Stomach (tissue), 19 donors: ENCODE measurements at places on chromosomes 1 and 21. TPM values are rescaled to one million over a fixed set of nuclear protein-coding genes. Genes with fewer than 3 reads are reported as not detected.

The EFHD2 gene
- 169 TPM for polyA plus RNA-seq

The ANGPTL3 gene
- polyA plus RNA-seq: 2.0 TPM

The DRAXIN gene
- 0.06 TPM for polyA plus RNA-seq

The SERPINC1 gene
- 0.20 TPM for polyA plus RNA-seq

The PTBP2 gene
- 16.1 TPM for polyA plus RNA-seq

The TXNDC12 gene
- polyA plus RNA-seq: 23.2 TPM

The PLA2G2D gene
- polyA plus RNA-seq: not detected

The RIPPLY3 gene
- 0.65 TPM for polyA plus RNA-seq

The CCDC185 gene
- polyA plus RNA-seq: not detected

The TRABD2B gene
- 0.93 TPM for polyA plus RNA-seq

The CTH gene
- 5.8 TPM for polyA plus RNA-seq

The CR2 gene
- polyA plus RNA-seq: not detected

The SLC25A33 gene
- 5.5 TPM for polyA plus RNA-seq

The SYT6 gene
- not detected for polyA plus RNA-seq

The CACHD1 gene
- polyA plus RNA-seq: 2.8 TPM

The CIART gene
- polyA plus RNA-seq: 6.3 TPM
